Fibroblast of skin of right biceps (primary cell): ENCODE measurements at places on chromosomes 4 and X.

- no peak for DNase-seq
Measured at GRCh38 chrX:49193542-49193964, 6.4 kb downstream of the SYP start.

- peak; percentile 26 for DNase-seq
Measured at GRCh38 chr4:155548173-155548572, 118.5 kb upstream of the GUCY1A1 start.

DNA sequence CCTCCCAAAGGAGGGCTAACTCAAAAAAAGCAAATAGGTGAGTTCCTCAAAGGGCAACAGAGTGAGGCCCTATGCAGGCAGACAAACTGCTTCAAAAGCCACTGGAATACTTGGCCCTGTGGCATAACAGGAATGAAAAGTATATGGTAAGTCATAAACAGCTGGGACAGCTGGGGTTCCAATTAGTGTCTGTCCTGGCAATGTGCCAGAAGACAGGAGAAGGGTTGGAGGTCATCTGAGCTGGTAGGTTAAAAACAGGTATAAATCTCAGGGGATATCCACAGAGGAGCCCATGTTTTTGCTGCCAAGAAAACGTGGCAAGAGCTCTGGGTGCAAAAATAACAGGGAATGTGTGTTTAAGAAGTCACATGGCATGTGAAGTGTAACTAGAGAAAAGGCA is 111.6 kb downstream of the APOOL start:
- no peak for DNase-seq

GRCh38 chr4:74675673-74676279 is 118.5 kb downstream of the BTC start:
- DNase-seq = peak; percentile 60

GRCh38 chrX:39507034-39507433 is 590.7 kb downstream of the BCOR start:
- DNase-seq = no peak

GRCh38 chr4:94802091-94802490 is 44.3 kb downstream of the BMPR1B start:
- no peak for DNase-seq

- peak; percentile 56 for DNase-seq
Measured at GRCh38 chrX:65697915-65698796, 30.7 kb downstream of the MSN start.

DNA sequence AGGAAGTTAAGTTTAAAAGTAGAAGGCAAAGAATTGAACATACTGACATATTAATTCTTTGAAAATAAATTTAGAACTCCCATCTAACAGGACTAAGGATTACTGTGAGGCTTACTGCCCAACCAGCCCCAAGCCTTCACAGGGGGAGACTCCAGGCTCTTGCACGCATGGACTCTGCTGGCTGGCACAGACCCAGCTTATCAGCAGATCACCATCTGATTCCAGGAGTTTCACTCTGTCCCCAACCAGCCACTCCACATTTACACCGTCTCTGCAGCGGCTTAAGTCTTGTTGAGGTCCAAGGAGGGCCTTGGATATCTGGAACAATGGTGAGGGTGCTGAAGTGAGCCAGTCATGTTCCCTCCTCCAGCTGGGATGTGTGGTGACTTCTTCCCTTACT is 16.4 kb upstream of the OTUD4 start:
- no peak for DNase-seq

GRCh38 chr4:21890231-21890630 is 58.3 kb downstream of the KCNIP4 start:
- DNase-seq = peak; percentile 22

GRCh38 chr4:164428561-164428960 is 325.4 kb upstream of the SMIM31 start:
- DNase-seq = no peak

- no peak for DNase-seq
Measured at GRCh38 chrX:133868250-133868649, 117.1 kb downstream of the GPC3 start.

DNA sequence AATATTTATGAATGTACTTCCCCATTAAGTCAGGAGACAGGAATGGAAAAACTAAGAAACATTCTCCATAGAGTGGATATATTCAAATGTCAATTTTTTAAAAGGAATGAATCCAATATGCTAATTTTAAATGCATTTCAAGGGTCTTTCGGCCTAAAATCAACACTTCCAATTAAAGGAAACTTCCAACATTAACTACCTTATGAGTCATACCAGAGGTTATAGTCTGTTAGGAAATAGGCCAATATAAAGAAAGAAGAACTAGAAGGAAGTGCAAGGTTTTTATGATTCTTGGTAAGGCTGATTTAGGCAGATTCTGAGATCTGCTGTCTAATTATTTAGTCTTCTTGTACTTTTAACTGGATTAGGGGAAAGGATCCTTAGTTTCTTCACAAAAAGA is 260.1 kb upstream of the EDNRA start:
- DNase-seq = no peak

DNA sequence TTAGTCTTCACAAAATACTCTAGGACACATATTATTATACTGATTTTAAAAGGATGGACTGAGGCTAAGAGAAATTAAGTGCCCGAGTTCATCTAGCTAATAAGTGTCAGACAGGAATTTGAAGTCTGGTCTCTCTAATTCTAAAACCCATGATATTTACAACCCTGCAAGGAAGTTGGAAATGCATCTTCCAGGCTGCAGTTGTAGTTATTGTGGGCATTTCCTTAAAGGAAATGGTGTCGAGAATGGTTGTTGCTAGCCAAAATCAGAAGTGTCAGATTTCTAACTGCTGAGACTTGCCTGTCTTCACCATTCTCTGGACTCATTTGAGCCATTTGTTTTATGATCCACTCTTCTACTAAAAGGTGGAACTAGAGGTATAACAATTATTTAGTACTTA is 82.5 kb downstream of the FAT4 start:
- no peak for DNase-seq

GRCh38 chr4:105461621-105462382 is 12.1 kb downstream of the PPA2 start:
- no peak for DNase-seq

GRCh38 chrX:48705871-48706270 is 9.3 kb downstream of the SUV39H1 start:
- no peak for DNase-seq

DNA sequence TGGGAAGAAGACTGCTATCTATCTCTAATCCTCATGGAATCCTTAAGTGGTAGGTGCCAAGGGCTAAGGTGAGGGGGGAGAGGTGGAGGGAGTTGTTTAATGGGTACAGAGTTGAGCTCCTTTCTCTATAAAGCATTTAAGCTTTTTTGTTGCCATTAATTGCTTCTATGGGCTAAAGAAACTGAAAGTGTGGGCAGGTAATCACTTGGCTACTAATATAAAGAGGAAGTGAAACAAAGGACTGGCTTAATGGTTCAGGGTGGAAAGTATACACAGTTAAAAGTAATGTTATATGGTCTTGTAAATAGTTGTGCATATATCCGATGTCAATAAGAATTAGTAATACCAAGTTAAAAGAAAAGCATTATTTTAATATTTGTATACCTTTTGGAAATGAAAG is 83.9 kb downstream of the POLA1 start:
- no peak for DNase-seq

- DNase-seq = peak; percentile 2
Measured at GRCh38 chrX:126170720-126171119, 4.6 kb upstream of the DCAF12L2 start.

GRCh38 chr4:131159261-131159660 is 1989.8 kb upstream of the PCDH10 start:
- no peak for DNase-seq

DNA sequence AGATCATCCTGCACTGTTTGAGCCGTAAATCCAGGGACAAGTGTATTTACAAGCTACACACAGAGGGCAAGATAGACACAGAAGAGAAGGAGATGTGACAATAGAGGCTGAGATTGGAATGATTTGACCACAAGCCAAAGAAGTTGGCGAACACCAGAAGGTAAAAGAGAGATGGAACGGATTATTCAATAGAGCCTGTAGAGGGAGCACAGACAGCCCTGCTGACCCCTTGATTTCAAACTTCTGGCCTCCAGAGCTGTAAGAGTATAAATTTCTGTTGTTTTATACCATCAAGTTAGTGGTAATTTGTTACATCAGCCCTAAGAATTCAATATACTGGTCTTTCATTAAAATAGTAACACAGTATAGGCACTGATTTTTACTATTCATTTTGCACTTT is 447.8 kb downstream of the FAT4 start:
- peak; percentile 4 for DNase-seq
